ENCODE measurements at places on chromosomes 2 and 18.

DNA sequence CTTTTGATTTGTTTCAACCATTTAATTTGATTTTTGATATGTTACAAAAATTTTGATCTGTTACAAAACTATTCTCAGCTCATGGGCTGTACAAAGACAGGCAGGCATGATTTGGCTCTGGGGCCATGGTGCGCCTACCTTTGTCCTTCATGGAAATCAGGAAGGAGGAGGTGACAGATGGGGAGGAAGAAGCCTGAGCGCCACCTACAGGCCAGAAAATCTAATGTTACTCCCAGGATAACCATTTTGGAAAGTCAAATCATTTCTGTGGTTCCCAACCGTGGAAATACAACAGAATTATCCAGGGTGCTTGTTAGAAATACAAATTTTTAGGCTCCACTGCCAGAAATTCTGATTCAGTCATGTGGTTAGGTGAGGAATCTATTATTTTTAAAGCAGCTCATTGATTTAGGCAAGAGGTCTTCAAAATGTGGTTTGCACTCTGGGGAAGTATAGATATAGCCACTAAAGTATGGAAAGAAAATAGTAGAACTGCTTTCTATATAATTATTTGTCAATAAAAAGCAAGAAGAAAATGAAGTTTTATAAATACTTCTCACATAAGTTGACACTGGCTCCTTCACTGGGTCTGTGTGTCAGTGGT, 93.9 kb downstream of the EVA1A start:
- DNase-seq: no peak

GRCh38 chr2:154724194-154724797, 25.8 kb downstream of the KCNJ3 start:
- no peak for DNase-seq

DNA sequence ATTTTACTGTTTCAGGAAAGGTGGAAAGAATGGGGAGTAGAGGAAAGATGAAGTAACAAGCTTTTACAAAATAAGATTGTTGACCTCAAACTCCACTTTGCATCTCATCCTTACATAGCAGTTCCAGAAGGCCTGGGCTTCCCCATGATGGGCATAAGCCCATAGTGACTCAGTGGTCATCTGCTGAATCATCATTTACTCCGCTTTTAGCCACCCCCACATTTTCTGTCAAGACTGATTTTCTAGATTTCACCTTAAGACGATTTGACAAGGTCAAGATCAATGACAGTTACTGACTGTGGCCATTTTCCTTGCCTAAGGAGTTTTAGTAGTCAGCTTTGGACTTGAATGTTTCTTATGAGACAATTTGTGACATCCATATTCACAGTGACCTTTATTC, 49.4 kb downstream of the PLEKHM3 start:
- DNase-seq: no peak

DNA sequence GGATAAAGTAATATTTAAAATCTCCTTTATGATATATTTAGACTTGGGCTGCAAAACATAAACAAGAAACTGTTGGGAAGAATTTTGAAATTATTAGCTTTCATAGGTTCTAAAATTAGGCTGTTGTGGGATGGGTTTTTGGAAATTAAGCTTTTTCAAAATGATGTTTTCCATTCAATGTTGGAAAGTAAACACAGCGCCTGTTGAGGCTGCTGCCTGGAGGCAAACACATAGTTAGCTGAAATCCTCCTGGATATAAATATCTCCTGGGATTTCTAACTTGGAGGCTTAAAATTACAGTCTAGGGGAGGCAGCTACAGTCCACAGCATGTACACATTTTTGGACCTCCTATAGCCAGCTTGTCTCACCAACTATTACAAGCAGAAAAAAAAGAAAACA, 197.3 kb downstream of the DCC start:
- no peak for DNase-seq

- DNase-seq: no peak
Observed at GRCh38 chr2:120590841-120591240, 144.8 kb upstream of the GLI2 start.

- no peak for DNase-seq
Observed at GRCh38 chr18:658947-659533, 1.6 kb downstream of the TYMS start.

GRCh38 chr2:210617732-210618330, 61.4 kb downstream of the CPS1 start:
- DNase-seq: no peak

- no peak for DNase-seq
Observed at GRCh38 chr2:126704434-126705160, 48.6 kb downstream of the GYPC start.

GRCh38 chr2:25290811-25291495, 50.8 kb downstream of the DNMT3A start:
- no peak for DNase-seq

DNA sequence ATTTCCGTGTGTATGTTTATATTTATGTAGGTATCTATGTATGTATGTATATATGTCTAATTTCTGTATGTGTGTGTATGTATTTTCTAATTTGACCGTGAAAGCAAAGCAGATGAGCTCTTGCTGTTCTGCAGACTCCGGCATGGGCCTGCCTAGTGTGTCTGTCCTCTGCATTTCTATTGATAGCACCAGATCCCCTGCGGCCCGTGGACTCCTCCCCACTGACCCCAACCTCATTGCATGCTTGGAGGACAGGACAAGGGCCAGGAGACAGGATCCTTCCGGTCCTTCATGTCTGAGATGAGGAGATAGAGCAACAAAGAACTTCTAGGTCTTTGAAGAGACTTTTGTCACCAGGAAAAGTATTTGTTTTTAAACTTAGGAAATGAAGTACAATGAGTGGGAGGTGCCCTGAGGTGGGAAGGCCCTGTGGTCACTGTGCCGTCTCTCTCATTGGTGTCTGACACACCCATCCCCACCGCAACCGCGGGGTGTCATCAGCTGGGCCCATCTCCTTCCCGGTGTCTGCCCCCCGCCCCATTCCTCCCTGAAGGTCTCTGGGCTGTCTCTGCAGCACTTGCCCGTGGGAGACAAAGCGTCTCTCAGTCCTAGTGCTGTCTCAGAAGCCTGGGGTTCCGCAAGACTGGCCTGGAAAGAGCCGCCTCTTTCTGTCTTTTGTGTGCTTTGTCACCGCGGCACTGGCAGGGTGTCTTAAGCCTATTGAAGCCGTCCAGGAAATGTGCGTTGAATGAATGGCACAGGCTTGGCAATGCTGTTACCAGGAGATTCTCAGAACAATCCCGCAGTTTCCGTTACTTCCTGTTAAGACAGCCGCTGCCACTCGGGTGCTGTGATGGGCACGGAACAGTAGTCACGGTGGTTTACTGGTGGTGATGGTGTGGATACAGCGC, 216.4 kb downstream of the AGAP1 start:
- DNase-seq: no peak

All from stimulated activated CD4-positive, alpha-beta T cell treated with anti-CD3 and anti-CD28 coated beads, TNF-alpha, amount 100 ng/mL, for 48 hours (primary cell).